Mammary epithelial cell (primary cell): ENCODE measurements at places on chromosomes 5 and 9.

- no peak for DNase-seq
These were observed 119.9 kb downstream of the CEMIP2 start for GRCh38 chr9:71648453-71648852.

DNA sequence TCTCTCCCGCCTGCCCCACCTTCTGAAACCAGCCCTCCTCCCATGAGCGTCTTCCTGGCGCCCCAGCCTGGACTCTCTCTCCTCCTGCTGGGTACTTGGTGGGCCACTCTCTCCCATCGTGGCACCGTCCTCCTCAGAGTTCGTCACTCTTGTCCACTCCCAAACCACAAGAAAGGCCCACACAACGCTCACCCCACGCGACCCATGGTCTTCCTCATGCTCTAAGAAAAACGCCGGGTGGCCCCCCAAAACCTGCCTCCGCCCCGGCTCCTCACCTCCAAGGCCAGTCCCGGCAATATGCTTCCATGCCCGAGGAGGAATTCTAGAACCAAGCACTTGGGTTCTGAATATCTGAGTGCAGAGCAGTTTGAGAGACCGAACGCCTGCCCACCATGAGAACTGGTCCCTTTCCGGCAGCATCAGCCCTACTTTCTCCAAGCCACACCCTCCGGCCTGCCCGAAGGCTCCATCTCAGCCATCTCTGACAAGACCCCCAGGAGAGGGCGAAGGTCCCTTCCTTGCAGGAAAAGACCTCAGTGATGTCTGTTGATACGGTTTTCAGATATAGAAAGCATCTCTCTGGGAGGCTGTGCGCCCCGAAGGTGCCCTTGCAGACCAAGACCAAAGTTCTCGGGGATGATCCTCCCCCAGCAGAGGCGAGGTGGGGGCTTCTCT lies 15.0 kb downstream of the SLC6A3 start:
- no peak for DNase-seq

DNA sequence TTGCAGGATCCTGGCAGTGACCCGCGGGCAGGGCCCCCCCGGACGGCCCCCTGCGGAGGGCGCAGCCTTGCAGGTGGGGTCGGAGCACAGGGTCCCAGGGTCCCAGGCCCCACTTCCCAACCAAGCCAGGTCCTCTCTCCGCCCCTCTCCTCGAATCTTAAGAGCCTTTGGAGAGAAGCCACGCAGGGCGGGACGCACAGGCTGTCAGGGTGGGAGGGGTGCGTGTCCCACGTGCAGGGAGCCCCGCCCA lies 18.4 kb upstream of the EGFL7 start:
- DNase-seq: peak; percentile 39

DNA sequence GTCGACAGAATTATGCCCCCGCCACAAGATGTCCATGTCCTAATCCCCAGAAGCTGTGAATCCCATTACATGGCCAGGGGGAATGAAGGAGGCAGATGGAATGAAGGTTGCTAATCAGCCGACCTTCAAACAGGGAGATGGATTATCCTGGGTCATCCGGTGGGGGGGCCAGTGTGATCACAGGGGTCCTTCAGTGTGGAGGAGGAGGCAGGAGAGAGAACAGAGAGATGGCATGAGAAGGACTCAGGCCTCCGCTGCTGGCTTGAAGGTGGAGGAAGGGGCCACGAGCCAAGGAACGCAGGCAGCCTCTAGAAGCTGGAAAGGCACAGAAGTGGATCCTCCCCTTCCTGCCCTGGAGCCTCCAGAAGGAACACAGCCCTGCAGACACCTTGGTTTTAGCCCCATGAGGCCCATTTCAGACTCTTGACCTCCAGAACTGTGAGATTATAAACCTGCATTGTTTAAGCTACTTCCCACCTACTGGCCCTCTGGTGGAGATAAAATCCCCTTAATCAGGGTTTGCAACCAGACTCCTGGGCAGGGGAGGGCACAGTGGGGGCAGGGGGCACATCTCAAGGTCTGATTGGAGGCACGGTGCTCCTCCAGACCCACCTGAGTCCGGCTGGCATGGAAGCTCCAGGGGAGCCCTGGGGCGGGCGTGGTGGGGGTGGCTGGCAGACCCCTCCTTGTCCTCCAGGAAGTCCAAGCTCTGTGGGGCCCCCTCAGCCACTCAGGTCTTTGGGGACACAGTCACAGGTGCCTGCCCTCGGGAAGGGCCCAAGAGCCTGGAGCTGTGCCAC lies 13.8 kb downstream of the PTGES2 start:
- no peak for DNase-seq

DNA sequence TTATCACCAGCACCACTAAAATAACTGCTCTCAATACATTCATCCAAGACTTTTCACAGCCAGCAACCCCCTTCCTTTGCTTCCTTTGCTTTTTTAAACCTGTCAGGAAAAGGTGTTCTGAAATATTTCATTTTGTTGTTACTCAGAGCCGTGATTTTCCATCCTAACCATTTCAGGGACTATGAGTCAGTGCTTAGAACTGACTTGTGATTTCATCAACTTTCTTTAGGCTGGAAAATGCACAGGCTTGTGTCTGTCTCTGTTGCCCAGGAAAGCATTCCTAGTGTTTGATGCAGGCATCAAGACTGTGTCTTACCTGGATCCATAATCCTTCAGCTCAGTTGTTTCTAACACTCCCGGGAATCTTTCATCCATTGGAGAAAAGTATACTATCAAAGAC lies 805.6 kb downstream of the BRINP1 start:
- DNase-seq: peak; percentile 62

GRCh38 chr9:38228331-38229103 lies 159.5 kb upstream of the SHB start:
- DNase-seq: no peak

- peak; percentile 49 for DNase-seq
These were observed 222.6 kb downstream of the MEF2C start for GRCh38 chr5:88660264-88660946.

- DNase-seq: no peak
These were observed 94.3 kb upstream of the IL7R start for GRCh38 chr5:35762368-35762767.

DNA sequence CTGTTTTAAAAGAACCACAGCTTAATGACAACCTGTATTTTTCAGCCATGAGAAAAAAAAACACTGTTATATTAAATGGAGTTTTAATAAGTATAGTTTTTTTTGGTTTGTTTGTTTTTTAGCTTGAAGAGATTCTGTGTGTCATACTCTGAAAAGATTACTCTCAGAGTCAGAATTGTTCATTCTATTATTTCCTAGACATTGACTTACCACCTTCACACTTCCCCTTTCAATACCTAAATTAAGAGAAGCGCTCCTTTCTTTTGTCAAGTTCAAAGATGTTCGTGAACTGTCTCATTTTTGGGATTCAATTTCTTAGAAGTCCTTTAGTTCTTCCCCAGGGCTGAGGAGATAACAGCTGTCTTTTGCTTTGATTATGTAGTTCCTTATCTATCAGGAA lies 1201.6 kb upstream of the NUDT12 start:
- DNase-seq: no peak

- DNase-seq: no peak
These were observed 377.8 kb upstream of the CLINT1 start for GRCh38 chr5:158236511-158237335.

- DNase-seq: peak; percentile 37
These were observed 36.3 kb upstream of the CTXN3 start for GRCh38 chr5:127612441-127613141.

DNA sequence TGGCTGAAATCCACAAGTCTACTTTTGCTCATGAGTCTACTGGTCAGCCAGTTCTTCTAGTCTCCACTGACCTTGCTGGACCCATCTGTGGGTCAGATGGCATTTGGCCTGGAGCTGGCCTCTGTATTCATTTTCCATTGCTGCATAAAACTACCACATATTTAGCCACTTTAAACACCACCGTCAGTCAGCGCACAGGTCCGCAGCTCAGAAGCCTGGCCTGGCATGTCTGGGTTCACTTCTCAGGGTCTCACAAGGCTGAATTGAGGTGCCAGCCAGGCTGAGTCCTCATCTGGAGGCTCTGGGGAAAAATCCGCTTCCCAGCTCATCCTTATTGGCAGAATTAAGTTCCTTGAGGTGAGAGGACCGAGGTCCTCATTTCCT lies 54.7 kb downstream of the BARX1 start:
- DNase-seq: no peak

- DNase-seq: peak; percentile 56
These were observed 193.2 kb downstream of the ADAMTSL1 start for GRCh38 chr9:18666986-18667772.

- no peak for DNase-seq
These were observed 289.8 kb downstream of the SPOCK1 start for GRCh38 chr5:137209232-137209809.

DNA sequence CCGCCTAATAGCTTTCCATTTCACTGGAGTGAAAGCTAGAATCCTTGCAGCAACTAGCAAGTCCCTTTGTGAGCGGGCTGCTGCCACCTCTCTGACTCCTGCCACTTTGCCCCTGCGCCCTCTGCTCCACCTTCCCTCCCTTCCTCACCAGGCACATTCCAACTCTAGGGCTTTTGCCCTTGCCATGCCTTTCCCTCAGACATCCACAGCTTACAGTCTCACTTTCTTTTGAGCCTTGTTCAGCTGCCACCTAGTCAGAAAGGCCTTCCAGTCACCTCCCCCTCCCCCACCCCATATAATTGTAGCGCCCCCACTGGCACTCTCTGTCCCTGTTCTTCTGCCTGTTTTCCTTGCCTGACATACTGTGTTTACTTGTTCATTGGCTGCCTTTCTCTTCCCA lies 31.0 kb downstream of the CYSTM1 start:
- no peak for DNase-seq

DNA sequence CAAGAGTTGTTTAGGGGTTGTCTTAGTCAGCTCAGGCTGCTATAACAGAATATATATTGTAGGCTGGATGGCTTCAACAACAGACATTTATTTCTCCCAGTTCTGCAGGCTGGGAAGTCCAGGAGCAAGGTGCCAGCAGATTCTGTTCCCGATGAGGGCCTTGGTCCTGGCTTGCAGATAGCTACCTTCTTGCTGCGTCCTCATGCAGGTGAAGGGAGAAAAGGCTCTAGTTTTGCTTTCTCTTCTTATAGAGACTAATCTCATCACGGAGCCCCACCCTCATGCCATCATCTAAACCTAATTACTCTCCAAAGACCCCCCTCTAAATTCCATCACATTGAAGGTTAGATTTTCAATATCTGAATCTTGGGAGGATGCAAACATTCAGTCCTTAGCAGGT lies 246.0 kb upstream of the ANKRD55 start:
- no peak for DNase-seq

GRCh38 chr5:153233933-153234332 lies 256.5 kb upstream of the GRIA1 start:
- no peak for DNase-seq

GRCh38 chr5:122014236-122014935 lies 52.6 kb downstream of the SRFBP1 start:
- DNase-seq: no peak

DNA sequence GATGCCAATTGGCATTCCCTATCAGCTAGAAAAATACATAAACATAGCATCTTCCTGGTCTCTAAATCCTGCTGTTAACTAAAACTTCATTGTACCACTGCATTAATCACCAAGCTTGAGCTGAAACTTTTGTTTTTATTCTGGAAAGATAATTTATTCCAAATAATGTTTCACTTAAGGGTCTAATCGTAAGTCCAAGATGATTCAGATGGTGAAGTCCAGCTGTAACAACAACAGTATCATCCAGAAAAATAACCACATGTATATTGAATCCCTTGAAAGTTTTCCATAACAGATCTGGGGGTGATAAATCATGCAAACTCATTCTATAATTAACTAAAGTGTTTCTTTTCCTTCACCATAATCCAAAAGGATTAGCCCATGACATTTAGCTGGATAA lies 23.9 kb downstream of the RORB start:
- no peak for DNase-seq

DNA sequence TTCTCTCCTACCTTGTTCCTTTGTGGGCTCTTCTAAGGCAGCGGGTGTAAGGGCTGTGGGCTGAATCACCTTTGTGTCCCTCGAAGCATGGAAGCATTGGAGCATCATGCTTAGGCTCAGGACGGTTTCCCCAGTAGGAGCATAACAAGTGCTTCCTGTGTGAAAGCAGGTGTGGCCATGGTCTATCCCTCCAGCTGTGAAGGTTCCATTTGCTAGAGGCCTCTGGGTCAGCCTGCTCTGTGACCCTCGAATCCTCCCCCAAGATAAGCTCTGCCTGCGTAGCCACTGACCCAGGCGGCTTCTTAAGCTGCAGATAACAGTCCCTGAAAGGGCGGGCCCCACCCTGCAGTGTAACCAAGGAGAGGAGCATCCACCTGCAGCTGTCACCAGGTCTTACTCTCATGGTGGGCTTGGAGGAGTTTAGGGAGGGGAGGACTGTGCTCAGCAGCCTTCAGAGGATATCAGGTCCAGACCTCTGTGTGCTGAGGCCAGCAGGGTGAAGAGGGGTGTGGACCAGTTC lies 8.4 kb upstream of the NDST1 start:
- no peak for DNase-seq

- DNase-seq: peak; percentile 70
These were observed 29.5 kb downstream of the RAI14 start for GRCh38 chr5:34685485-34686165.

DNA sequence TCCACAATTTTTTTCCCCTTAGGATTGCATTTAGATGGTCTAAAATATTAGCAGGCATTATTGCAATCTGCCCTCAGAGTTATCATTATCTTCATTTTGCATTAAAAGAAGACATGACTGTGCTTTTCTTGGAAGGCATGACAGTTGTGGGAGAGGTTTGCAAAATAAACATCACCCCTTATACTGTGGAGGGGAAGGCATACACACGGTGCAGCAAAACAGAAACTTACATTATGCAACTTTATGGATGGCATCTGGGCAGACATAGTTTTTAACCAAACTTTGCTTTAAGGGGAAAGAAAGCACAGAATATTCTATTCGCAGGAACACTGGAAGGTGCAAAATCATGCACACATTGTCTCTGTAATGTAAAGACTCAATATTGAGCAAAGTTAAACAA lies 505.8 kb upstream of the ADAMTS16 start:
- no peak for DNase-seq

DNA sequence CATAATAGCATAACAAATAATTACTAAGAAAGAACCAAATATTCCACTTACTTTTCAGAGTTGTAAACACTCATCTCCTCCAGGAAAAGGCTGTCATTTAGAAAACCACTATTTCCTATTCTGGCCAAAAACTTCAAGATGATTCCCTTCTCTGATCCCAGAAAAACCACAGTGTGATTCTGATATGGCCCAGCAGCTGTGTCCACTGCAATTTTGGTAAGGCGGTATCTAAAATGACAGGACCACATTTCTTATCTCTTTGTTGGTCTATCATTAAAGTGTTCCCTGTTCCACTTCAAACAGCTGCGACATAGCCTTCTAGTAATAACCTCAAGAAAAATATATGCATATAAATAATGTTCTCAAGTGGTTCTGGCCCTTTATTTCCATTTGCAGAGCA lies 96.1 kb downstream of the SEMA6A start:
- DNase-seq: no peak

- DNase-seq: no peak
These were observed 184.5 kb downstream of the PDZD2 start for GRCh38 chr5:31823472-31823871.

DNA sequence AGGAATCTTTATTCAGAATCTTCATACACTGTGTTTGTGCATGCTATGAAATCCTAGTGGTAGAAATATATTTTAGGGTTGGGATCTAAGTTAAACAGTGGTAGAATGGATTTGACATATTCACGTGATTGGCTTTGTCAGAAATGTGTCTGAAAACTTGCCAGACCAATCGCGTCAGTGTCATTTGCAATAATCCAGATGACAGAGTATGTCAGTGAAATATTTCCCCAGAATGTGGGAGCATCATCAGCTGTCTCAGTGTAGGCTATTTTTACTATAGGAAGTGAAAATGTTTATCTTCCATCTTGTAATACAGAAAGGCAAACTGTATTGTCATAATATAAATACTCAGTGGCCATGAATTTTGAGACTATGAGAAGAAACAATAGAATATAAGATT lies 220.6 kb upstream of the EDIL3 start:
- DNase-seq: no peak

GRCh38 chr9:126222363-126222834 lies 104.2 kb upstream of the MVB12B start:
- no peak for DNase-seq
